ENCODE measurements at places on chromosomes 4 and X.
A peak's percentile ranks its signal among the peaks of the same experiment; 100 is the strongest.

GRCh38 chr4:123298261-123298660 lies 98.3 kb upstream of the SPRY1 start:
- DNase-seq: no peak

GRCh38 chrX:139483699-139484098 lies 46.8 kb upstream of the F9 start:
- DNase-seq: no peak

DNA sequence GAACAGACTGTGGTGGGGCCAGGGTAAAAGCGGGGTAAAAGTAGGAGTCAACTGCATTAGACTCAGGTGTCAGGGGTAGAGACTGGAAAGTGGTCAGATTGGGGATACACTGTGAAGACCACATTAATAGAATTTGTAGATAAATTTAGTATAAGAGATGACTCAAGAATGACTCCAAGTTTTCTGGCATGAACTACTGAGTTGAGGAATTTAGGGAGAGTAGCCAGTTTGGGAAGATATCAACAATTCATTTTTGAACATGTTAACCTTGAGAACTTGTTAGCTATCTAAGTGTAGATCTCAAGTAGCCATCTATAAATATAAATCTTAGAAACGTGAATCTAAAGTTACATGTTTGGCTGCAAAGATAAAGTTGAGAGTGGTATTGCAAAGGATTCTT lies 206.9 kb upstream of the HCCS start:
- DNase-seq: no peak

DNA sequence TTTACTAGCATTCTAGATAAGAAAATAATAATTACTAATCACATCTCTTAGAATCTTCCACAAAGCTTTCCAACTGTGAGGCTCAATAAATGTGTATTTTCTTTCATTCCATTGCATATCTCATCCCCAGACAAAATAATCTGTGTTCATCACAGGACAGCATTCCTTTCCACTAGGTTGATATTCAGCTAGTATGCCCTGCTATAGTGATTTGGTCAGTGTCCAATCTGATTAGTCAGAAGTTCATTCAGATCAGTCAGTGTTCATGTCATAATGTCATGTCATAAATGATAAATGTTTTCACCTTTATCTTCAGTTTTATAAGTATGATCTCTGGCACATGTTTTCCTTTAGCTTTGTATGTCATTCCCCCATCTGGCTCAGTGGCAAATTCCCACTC lies 611.4 kb downstream of the KCTD8 start:
- no peak for DNase-seq

GRCh38 chr4:2792396-2792710 lies 532 bp upstream of the SH3BP2 start:
- DNase-seq: no peak

- DNase-seq: no peak
Observed at GRCh38 chr4:81845273-81845672, 373.6 kb upstream of the RASGEF1B start.

- DNase-seq: no peak
Observed at GRCh38 chr4:114208574-114209151, 229.2 kb upstream of the ARSJ start.

GRCh38 chr4:13548059-13548983 lies 4.0 kb upstream of the NKX3-2 start:
- DNase-seq: no peak

DNA sequence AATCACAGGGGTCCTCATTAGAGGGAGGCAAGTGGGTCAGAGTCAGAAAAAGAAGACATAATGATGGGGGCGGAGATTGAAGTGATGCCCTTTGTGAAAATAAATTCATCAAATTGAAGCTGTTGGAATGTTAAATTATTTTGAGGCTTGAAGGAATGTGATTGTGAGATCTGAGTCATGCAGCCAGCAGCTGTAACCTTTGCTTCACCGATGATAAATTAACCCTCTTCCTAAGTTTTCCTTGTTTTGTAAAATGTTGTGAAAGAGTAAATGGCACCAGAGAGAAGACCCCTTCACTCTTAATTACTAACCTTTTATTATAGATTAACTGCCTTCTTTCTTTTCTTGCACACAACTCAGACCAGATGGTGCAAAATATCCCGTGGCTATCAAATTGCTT lies 47.7 kb upstream of the FAM9A start:
- DNase-seq: no peak

- DNase-seq: no peak
Observed at GRCh38 chrX:118682258-118683014, 45.0 kb upstream of the IL13RA1 start.

DNA sequence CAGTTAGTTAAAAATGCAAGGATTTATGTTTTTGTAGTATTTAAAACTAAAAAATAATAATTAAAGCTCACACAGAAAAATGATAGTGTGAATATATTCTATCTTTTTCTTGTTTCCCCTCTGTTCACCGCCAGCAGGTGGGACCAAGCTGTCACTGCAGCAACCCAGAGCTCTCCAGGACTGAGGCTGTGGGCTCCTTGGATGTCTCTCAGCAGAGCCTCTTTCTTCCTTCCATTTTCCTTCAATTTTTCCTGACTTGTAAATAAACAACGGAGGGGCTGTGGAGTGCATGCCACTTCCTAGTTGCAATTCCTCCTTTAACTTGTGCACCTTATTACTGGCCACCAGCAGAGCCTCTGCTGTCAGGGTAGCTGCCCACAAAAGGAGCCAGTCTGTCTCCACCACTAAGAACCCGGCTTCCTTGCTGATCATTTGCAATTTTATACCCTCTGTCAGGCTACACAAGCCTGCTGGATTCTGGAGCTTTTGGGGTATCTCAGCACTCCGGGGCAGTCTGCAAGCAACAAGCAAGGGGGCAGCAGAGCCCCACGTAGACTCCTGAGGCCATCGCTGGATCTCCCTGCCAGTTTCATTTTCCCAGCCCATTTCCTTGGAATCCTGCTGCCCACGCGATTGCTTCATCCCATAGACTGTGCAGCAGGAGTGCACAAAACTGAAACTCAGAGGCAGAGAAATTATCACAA lies 1467.4 kb downstream of the C4orf33 start:
- DNase-seq: no peak

- peak; percentile 43 for DNase-seq
Observed at GRCh38 chrX:100413229-100413628, 3.2 kb upstream of the PCDH19 start.

GRCh38 chrX:106038625-106039024 lies at the start of gene SERPINA7:
TSS of gene SERPINA7 (minus strand) at chrX:106038727. CDS start at chrX:106037058, 1,669 bp downstream.
- no peak for DNase-seq

- no peak for DNase-seq
Observed at GRCh38 chr4:137949746-137950145, 292.4 kb downstream of the SLC7A11 start.

DNA sequence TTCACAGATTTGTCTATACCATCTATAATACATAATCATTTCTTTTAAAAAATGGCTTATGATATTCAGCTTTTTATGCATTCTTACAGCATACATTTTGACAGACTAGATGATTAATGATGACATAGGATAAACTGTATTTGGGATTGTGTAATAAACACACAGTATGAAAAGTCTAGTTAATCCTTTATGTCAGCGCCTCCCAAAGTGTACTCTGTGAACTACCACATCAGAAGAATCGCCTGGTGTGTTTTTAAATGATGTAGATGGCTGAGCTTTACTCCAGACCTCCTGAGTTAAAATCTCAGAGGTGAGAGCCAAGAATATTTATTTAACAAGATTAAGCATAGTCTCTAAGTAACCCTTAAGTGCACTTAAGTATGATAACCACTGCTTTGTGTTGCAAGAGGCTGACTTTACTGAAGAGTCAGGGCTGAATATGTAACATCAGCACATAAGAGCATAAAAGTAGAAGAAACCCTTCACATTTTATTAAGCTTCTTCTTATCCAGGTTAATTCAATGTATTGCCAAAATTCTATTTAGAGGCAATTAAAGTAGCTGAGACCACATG lies 104.2 kb downstream of the ANK2 start:
- no peak for DNase-seq

DNA sequence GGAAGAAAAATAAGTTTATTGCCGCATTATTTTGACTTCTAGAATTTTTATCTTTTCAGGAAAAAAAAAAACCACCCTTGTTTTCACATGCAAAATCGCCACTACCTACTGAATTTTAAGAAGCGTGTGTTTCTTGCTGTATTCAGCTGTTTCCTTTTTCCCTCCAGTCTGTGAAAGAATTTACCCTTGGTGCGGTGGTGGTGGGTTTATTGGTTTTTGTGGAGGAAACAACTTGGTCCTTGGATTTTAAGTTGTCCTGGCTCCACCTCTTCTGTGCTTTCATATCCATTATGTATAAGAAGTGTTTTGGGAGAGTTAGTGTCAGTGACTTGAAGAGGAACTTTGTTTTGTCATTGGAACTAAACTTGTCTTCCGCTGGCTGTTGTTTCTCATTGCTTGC lies 8.1 kb downstream of the RAPGEF2 start:
- no peak for DNase-seq

- peak; percentile 43 for DNase-seq
Observed at GRCh38 chr4:15457406-15458201, 12.1 kb upstream of the CC2D2A start.

GRCh38 chrX:101550362-101550750 lies at the start of gene ARMCX1:
TSS of gene ARMCX1 (plus strand) at chrX:101550547. CDS start at chrX:101552931, 2,384 bp downstream.
- DNase-seq: peak; percentile 64

DNA sequence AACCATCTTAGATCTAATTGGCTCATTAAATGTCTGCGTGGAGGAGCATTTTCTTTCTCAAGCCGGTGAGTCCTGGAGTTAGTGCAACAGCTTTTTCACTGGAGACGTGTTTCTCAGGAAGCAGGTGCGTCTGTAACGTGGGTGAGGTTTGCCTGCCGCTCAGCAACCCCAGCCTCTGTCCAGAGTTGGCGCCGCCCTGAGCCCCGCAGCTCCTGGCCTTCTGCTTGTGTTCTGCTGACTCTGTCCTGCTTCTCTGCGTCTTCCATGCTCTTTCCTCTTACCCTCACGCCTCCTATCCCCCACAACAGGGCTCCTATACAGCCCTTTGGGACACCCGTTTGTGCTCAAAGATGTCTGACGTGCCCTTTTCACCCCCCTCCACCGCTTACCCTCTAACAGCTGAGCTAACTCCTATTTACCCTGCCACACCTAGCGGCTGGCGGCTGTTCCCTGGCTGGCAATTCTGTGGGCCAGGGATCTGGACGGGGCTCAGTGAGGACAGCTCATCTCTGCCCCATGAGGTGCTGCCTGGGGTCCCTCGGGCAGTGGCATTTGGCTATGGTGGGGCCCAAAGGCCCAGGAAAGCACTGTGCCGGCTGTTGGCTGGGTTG lies 18.8 kb downstream of the DOK7 start:
- DNase-seq: no peak

DNA sequence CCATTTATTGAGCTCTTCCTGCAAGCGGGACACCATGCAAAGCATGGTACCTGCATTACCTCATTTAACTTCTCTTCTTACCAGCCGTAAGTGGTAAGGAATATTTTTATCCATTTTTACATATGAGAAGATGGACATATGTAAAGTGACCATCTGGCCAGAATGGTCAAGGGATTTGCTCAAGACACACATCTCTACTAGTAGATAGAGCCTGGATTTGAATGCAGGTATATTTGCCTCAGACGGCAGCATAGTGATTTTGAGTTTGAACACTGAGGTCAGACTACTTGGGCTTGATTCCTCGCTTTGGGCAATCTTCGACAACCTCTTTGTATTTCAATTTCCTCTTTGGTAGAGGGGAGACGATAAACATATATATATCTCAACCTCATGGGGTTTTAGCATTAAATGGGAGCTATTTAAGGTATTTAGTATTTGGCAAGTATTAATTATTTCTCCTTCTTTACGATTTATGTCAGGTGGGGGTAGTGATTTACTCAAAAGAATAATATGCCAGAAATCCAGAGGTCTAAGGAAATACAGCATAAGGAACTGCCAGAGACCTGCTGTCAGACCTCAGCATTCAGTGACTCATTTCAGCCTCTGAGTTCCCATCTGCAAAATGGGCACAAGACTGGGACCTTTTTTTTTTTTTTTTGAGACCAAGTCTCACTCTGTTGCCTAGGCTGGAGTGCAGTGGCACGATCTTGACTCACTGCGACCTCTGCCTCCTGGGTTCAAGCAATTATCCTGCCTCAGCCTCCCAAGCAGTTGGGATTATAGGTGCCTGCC lies 34.6 kb upstream of the CHRNA9 start:
- DNase-seq: no peak

DNA sequence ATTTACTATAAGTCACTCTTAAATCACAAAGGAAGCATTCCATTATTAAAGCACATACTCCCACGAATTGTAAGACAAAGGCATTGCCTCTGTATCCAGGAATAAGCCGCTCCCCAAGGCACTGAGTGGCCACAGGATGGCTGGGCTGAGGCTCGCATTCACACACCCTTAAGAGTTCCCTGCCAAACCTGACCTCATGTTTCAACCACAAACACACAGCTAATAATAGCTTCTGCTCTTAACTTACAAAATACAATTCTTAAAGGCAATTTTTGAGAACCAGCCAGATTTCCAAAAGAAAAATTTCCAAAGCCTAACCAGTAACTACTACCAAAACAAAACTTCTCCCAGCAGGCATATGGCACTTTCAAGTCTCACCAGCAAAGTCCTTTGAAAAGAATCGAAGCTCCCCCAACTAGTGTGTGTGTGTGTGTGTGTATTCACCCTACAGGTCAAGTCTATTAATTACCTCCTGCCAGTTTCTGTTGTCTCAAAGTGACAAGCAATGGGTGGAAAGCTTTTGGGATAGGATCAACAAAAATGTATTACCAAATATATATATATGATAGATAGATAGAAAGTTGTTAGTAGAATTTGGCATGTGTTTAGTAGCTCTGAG lies 36.0 kb downstream of the ARHGAP6 start:
- no peak for DNase-seq

DNA sequence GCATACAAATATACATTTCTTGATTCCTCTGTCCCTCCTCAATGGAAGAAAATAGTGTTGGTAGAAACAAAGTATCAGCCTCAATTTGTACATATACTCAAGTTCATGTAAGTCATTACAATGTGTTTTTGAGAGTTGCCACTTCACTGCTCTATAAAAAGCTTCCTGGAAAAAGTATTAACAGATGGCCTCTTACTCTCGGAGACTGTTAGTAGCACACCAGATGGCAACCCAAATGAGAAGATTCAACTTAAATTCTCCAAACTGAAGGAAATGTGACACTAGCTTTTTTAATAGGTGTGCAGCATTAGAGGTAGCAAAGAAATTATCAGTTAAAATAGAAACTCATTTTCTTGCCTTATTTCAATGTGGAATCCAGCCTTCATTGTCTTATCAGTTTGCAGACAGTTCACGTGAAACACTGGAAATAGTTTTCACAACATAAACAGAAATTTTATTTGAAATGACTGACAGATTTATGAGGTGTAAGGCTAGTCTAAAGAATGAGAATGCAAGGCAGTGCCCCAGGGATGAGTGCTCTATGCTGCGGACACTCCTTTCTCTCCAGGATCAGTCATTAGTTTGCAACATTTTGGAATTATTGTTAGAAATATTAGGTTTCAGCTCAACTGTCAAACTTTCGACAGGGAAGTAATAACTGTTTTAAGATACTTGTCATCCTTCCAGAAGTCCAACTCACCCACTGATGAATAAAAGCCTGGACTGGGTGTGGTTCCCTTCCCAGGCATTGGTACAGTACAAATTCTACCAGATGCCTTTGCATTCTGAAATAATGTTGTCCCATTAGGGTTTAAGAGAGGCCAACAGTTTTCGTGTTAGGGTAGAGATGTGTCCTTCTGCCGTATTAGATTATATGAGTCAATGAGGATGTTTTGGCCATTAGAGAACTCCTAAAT lies 50.9 kb downstream of the IDS start:
- DNase-seq: no peak

- no peak for DNase-seq
Observed at GRCh38 chr4:65083076-65083475, 587.2 kb downstream of the EPHA5 start.

- DNase-seq: no peak
Observed at GRCh38 chr4:81549984-81550383, 78.3 kb upstream of the RASGEF1B start.

GRCh38 chrX:69232945-69233344 lies 67.7 kb upstream of the PJA1 start:
- DNase-seq: no peak

Data from inflammatory macrophage (primary cell).